Activated CD4-positive, CD25-positive, alpha-beta regulatory T cell treated with anti-CD3 and anti-CD28 coated beads, Interleukin-2, amount 50 U/mL, for 24 hours (primary cell): ENCODE measurements at places on chromosomes 11 and 22.

DNA sequence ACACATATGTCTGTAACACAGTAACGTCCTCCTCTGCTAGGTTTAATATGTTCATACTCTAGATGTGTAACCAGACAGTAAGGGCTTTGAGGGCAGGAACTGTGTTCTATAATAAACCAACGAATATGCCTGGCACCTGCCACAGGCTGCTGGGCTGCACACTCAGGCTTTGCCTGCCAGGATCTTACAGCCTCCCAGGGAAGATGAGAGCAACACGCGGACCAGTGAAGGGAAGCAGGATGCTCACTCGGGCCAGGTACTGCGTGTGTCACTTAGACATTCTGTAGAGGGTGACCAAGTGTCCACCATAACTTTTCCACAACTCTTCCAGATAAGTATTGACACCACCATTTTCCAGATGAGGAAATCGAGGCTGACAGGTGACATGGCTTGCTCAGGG is 21.7 kb upstream of the BAIAP2L2 start:
- no peak for ATAC-seq

DNA sequence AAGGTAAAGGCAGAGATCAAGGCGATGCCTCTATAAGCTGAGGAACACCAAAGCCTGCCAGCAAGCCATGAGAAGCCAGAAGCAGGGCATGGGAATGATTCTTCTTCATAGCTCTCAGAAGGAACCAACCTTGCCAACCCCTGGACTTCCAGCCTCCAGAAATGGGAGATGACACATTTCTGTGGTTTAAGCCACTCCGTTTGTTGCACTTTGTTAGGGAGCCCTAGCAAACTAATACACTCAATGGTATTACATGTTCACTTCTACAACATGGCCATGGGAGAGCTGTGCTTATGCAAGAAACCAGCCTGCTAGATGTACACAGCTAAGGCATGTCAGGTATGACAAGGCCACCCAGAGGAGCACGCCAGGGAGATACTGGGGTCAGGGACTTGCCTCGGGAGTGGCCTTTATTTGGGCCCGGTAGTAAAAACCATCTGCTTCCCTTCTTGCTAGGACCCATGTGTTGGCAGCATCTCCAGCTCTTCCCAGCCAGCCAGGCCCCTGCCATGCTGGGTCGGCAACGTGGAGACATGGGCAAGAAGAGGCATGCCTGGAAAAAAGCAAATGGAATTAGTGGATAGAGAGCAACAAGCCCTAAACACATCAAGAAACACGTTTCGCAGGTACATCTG is 3.6 kb downstream of the C11orf16 start:
- no peak for ATAC-seq

DNA sequence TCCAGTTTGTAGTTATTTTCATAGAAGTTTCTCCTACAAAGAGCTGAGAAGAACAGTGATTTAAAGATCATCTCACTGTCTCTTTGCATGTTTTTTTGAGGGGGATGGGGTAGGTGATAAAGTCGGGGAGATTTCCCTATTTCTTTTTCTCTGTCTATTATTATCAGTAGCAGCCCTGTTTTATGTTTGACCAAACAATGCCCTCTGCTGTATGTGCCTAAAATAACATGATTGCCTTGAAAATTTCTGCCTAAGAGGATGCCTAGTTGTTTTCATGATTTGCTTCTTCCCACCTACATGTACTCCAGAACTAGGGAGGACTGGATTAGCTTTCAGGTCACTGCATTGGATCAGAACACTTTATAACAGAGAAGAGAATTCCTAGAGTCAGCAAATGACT is 1330.2 kb downstream of the LRRC4C start:
- no peak for ATAC-seq

GRCh38 chr11:6633422-6634408 is 14.5 kb upstream of the TPP1 start:
- no peak for ATAC-seq

GRCh38 chr22:44179196-44179988 is 1.3 kb upstream of the PARVG start:
- ATAC-seq: no peak

DNA sequence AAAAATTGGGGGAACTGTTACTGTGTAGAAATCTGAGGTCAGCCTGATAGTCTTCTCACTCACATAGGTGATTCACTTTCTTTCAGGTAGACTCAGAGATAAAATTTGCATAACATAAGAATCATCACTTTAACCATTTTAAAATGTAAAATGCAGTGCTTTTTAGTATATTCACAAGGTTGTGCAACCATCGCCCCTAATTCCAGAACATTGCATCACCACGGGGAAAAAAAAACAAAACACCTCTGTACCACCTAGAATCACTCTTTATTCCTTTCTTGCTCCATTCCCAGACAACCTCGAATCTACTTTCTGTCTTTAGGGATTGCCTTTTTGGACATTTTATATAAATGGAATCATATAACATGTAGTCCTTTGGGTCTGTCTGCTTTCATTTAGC is 20.9 kb downstream of the CHEK1 start:
- no peak for ATAC-seq

DNA sequence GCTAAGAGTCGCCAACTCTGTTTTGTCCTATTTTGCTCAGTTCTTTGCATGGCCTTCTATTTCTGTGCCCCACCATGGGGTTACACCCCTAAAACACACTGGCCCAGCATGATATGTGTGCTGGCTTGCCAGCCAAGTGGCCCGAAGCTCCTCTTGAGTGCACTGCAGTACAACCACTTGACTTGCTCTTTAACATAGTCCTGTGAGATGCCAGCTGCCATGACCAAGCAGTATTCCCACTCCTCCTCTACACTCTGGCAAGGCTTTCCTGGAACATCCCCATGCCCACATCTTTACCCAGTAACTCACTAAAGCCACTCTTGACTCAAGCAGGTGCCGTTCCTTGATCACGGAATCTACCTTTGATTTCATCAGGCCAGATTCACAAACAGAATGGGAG is 102.9 kb upstream of the GAL start:
- ATAC-seq: no peak

GRCh38 chr11:134756811-134757540 is 344.9 kb upstream of the B3GAT1 start:
- ATAC-seq: no peak

- ATAC-seq: no peak
Measured at GRCh38 chr11:115803073-115803740, 299.0 kb upstream of the CADM1 start.

DNA sequence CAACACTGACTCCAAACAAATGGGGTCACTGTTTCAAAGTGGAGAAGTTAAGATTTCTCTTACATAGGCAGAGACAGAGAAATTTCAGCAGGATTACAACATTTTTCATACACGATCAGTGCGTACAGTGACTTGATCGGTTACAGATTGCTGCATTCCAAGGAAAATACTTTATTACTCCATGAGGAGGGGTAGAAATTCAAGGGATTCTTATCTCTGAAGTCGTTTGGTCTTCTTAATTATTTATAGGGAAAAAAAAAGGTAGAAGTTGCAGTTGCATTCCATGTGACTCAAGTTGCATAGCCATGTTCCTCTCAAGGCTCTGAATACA is 10.7 kb upstream of the SMIM38 start:
- no peak for ATAC-seq

- no peak for ATAC-seq
Measured at GRCh38 chr11:6232899-6233298, 1.5 kb downstream of the FHIP1B start.

DNA sequence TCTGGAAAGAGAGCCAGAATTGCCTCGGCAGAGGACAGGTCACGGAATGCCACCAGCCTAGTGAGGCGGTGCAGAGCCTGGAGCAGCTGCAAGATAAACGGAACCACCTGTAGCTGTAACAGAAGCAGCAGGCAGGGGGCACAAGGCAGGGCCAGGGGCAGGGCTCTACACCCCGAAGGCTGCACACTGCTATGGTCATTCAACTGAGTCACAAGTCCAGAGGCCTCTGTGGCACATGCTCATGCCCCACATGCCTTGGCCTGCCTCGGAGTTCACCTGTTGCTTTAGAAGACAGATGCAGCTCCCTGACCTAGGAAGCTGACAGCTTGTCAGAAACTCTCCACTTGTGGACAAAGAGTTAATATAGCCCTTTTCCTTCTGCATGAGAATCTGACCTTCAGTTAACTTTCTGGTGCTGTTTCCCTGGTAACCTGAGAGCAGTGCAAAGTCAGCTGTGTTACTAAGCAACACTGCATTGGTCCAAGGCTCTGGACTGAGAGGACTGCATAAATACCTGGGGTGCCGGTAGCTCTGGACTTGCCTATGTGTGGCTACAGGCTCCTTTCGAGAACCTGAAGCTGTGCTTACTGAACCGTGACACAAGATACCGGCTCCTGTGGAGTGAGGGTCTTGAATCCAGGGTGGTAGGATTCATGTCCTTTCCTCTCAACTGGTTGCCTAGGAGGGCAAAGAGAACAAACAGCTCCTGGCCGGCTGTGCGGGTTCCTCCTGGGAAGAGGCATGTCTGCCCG is 10.5 kb downstream of the COMMD9 start:
- ATAC-seq: no peak

- no peak for ATAC-seq
Measured at GRCh38 chr11:460331-461199, 10.5 kb downstream of the PTDSS2 start.

GRCh38 chr22:25461301-25461700 is 103.2 kb upstream of the GRK3 start:
- ATAC-seq: no peak

DNA sequence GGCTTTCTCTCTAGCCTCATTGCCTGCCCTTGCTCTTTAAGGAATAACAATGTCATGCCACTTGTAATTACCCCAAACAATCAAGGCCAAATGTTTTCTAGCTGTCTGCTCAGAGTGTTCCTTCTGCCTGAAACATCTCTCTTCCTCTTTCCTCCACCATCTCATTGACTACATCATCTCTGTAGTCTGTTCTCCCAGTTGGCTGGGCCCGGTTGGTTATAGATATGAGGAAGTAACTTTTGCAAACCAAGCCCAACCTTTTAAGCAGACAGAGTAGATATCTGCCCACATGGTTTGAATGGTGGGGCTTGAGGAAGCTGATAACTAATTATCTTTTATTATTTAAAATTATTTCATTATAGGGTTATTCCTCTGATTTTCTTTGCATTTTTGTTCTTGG is 104.5 kb downstream of the NTM start:
- ATAC-seq: no peak

GRCh38 chr22:44001521-44001920 is 22.6 kb upstream of the PARVB start:
- no peak for ATAC-seq

DNA sequence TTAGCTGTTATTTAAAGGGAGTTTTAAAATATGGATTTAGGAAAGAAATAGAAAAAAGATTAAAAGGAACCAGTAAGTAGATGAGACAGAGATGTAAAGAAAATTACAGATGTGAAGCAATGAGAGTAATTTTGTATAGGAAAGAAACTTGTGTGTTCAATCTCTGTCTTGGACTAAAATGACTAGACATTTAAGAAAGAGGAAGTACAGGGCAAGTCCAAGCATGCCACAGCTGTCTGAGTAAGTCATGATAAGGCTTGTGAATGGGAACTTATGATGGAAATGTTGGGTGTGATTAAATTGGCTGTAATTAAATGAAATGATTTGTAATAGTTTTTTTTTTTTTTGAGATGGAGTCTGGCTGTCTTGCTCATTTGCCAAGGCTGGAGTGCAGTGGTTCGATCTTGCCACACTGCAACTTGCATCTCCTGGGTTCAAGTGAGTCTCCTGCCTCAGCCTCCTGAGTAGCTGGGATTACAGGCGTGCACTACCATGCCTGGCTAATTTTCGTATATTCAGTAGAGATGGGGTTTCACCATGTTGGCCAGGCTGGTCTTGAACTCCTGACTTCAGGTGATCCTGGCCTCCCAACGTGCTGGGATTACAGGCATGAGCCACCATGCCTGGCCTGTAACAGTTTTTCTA is 5.9 kb upstream of the ACY3 start:
- no peak for ATAC-seq

DNA sequence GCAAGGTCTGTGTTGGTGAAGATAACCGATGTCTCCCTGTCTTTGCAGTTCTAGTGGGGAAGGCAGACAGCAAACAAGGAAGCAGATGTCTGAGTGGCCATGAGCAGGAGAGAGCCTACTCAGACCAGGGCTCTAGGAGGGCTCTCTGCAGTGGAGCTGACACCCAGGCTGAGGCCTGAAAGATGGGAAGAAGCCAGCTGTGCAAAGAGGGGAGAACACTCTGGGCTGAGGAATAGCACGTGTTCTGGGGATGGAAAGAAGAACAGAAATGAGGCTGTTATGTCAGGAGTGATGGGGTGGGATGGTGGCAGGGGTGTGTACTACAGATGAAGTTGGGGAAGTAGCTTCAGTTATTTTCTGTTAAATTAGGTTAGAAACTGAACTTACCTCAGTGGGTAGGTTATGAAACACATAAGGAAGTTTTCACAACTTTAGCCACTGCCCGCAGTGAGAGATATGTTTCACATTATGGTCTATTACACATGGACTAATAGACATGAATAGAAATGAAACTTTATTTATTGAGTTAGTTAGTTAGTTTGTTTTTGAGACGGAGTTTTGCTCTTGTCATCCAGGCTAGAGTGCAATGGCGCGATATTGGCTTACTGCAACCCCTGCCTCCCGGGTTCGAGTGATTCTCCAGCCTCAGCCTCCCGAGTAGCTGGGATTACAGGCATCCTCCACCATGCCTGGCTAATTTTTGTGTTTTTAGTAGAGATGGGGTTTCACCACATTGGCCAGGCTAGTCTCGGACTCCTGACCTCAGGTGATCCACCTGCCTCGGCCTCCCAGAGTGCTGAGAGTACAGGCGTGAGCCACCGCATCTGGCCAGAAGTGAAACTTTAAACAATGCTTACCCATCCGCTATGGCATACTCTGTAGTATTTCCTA is 7.8 kb downstream of the DCPS start:
- ATAC-seq: no peak

DNA sequence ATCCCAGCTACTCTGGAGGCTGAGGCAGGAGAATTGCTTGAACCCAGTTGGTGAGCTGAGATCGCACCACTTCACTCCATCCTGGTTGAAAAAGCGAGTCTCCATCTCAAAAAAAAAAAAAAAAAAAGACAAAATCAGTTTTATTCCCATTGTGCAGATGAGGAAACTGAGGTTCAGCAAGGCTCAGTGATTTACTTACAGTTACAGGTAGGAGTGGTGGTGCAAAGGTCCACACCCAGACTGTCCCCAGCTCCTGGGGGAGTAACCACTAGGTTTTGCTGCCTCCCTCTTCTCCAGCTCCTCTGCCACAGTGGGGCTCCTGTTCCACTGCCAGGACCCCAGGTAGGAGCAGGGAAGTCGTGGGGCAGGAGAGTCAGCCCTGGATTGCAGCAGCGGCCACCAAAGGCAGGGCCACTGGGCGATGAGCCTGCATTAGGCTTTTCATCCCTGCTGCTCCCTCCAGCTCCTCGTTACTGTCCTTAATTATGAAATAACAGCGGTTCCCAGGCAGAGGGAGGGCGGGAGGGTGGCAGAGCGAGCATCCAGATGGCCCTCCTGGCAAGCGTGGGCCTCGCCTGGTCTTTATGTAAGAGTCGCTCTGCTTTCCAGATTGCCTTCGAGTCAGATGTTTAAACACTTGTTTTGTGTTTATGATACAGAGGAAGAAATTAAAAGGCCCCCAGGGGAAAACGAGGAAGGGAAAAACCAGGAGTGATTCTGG is 15.5 kb upstream of the RASD2 start:
- no peak for ATAC-seq

- ATAC-seq: no peak
Measured at GRCh38 chr11:9643751-9644150, 20.1 kb upstream of the SWAP70 start.
